Cerebellum (tissue), 4 donors: ENCODE measurements at places on chromosomes 5 and 9.
A peak's percentile ranks its signal among the peaks of the same experiment; 100 is the strongest.

- DNase-seq = no peak
Measured at GRCh38 chr5:53246042-53246836, 136.7 kb upstream of the MOCS2 start.

DNA sequence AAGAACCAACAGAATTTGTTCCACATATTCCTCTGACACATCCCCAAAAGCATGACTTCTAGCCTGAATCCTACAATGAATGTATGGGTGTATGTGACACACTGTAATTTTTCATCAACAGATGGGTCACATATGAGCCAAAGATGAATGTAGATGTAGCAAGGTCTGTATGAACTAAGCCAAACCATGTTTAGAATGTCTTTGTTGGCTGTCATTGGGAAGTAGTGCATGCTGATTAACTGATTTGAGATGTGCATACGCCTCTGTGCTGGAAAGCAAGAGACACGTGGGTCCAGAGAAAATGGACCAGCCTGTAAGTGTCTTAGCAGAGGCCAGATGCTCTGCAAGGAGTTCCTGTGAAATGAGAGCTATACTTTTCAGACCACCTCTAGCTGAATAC is 222.0 kb downstream of the COMMD10 start:
- no peak for DNase-seq

DNA sequence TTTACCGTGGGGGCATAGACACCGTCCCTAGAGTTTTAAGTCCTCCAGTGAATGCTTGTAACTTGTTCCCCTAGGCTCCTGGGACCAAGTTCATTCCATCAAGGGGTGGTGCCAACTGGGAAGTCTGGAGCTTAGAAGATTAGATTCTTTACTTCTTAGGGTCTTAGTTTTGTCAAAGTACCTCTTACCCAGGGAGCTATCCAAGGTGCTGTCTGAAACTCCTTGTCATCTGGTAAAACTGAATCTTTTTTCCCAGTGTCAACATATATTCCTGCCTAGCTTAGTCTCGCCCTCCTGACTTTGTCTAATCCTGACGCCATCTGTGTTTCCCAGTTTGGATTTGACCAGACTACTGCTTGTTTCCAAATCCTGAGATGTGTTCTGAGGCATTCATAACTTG is 41.6 kb downstream of the MAMDC2 start:
- no peak for DNase-seq

GRCh38 chr5:31113101-31113500 is 80.4 kb upstream of the CDH6 start:
- no peak for DNase-seq

GRCh38 chr5:16794269-16794913 is 141.7 kb downstream of the MYO10 start:
- DNase-seq = peak; percentile 36

DNA sequence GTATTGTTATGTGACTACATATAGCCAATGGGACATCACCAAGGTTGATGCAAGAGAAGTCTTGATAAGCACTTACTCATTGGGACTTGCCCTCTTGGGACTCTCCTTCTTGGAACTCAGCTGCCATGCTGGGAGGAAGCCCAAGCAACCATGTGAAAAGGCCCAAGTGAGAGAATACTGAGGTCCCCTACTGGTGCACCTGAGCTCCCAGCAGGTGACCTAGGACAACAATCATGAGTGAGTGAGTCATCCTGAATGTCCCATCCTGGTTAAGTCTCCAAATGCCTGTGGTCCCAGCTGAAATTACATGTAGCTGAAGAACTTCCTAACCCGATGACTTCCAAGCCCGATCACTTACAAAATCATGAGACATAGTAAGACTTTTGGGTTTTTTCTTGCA is 260.7 kb downstream of the ICE1 start:
- DNase-seq = no peak

GRCh38 chr5:177389241-177390169 is 5.3 kb downstream of the SLC34A1 start:
- DNase-seq = no peak

DNA sequence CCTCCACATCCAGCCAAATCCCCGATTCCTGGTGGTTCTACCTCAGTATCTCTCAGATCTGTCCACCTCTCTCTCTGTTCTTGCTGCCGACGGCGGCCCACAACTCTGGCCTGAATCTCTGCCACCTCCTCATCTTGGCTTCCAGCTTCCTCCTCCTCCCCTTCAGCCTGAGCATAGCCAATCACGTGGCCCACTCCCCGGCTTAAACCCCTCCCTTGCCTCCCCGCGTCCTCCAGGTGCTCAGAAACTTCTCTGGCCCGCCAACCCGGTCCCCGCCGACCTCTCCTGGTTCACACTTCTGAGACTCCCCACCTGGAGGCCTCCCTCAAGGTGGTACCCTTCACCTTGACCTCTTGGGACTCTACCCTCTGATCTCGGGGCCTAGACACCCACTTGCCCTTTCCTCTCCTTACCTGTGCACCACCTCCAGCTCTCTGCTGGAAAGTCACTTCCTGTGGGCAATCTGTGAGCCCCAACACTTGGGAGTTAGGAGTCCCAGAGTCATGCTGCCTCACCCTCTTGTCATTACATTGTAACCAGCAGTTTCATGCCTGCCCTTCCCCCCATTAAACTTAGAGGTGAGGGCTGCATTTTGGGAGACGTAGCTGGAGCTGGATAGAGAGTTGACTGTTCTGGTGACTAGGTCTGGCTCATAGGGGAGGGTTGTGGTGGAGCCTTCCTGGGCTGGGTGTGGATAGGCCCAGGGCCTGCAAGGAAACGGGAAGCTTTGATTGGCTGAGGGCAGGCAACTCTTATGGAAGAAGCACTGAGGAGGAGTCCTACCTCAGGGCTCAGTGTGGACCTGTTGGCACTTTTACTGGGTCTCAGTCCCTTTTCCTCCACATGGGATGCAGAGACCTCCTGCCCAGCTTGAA is 4.5 kb upstream of the SET start:
- DNase-seq = no peak

GRCh38 chr9:109278848-109279247 is 42.0 kb downstream of the EPB41L4B start:
- DNase-seq = no peak

DNA sequence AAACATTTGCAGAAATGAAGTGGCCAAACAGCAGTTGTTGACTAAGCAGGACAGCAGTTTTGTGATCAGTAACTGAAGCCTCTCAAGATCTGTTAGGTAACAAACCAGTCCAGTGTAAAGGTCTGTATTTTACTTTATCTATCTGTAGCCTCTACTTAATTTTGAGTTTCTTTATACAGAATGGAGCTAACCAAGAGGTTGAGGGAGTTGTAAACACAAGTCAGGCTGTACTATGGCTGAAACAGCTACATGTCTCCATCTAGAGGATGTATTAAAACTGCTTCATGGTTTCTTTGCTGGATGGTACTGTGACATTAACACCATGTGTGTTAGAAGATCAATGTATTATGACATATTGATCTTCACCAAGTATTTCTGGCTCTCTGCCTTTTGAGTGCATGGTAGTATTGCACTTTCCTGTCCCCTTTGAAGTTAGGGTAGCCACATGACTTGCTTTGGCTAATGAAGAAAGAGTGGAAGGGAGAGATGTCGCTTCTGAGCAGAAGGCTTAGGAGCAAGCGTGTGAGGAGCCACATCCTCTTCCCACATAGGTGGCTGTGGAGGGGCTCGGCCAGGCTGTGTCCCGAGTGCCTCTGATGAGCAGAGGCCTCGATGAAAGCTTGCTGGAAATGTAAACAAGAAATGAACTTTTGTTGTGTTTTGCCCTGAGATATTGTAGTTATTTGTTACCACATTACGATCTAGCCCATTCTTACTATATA is 105.6 kb upstream of the PCA3 start:
- DNase-seq = no peak

DNA sequence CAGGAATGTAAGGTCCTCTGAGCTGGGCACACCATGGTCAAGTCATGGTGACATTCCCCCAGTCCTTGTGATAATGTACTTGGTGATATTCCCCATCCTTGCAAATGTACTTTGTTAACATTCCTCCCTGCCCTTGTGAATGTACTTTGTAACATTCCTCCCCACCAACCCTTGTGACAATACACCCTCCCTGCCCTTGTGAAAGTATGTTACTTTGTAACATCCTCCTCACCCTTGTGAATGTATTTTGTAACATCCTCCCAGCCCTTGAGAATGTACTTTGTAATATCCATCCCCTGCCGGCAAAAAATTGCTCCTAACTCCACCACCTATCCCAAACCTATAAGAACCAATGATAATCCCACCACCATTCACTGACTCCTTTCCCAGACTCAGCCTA is 53.3 kb downstream of the RAPGEF6 start:
- no peak for DNase-seq

DNA sequence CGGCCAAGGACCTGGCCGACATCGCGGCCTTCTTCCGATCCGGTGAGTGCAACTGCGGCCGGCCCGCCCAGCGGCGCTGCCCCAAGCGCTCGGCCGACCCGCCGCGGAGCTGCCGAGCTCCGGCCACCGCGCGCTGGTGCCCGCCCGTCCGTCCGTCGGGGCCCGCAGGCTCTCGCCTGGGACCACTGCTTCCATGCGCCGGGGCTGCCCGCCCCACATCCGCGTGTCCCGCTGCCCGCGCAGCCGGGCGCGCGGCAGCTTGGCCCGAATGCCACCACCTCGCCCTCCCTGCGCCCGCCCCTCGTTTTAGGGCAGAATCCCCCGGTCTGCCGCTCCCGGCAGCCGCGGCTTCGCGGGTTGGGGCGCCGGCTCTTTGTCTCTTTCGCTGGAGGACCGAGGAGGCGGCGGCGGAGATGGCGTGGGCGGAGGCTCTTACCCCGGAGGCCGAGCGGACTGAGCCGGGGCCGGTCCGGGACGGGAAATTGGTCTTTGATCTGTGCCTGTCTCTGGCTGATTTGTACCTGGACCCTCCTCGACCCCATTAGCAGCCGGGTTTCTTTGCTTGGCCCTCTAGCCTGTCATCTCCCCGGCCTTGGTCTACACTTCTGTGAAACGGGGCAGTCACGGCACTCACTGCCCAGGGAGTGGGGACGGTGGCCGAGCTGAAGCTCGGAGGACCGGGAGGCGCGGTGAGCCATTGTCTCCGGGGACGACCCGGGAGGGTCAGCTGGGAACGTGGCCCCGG is 871 bp downstream of the TRIO start:
- no peak for DNase-seq

GRCh38 chr9:84438391-84438790 is 97.8 kb upstream of the SLC28A3 start:
- DNase-seq = no peak

GRCh38 chr5:14310901-14311300 is 167.8 kb downstream of the TRIO start:
- DNase-seq = no peak

DNA sequence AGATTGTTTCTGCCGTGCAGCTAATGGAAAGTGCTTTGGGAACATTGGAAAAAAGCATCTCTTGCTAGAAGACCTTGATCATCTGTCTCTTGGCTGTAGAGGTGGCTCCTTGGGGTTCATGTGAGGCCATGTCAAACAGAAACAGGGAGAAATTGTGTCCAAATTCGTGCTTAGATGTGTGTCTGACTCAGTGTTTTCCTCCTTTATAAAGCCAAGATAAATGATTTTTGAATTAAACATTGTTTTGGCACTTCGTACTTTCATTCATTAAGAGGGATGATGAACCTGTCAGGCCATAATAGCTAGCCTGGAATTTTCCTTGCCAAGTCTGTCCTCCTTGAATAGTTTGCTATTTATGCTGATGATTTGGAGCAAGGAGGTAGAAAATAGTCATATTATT is 143.8 kb downstream of the FBXL7 start:
- no peak for DNase-seq

DNA sequence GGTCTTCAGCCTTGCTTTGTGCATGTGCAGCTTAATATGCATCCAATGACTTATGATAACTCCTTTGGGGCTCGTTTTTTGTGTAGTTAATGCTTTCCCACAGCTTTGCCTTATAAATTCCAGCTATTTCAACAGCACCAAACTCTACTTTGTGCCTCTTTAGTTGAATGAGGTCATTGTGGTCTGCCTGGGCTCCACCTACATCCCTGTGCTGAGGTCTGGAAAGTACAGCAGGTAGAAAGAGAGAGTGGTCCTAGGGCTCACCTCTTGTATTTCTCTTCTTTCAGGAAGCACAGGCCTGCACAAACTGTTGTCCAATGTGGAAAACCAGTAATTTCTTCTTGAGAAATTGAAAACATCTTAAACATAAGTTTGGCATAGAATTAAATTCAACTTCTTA is 167.2 kb downstream of the XRCC4 start:
- DNase-seq = no peak
